ENCODE measurements at places on chromosomes 6 and 20.

DNA sequence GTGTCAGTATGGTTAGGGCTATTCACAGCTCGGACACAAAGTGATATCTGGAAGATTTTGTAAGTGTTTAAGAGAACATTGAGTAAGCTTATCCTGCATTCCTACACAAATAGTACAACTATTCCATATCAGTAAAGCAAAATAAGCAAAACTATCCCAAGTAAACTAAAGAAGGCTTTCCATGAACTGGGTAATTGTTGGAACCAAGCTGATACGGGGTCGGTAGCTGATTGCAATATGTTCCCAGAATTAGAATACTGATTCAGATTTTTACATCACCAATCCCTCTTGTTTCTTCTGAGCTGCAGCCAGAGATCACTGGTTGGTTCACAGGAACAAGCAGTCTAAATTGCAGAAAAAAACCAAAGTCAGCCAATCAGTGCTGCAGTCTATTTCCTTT lies 54.1 kb downstream of the CDS2 start:
- no peak for DNase-seq

DNA sequence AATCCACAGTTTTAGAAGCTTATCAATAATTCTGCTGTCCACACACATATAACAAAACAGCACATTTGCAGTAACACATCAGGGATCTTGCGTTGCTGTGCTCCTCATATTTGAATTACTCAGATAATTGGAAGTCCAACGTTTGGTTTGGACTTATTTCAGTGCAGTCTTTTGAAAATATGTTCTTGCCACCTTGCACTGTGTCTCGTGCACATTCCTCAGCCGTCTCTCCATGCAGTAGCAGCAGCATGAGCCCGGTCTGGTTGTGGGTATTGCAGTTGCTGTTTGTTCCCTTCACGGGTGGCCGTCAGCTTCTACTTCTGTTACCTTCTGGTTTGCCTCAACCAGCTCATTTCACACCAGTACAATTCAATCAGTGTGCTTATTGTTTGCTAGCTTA lies 215.5 kb downstream of the SLC24A3 start:
- DNase-seq, result no peak

- DNase-seq, result no peak
These were observed 1223.1 kb upstream of the GJE1 start for GRCh38 chr6:140909625-140910024.

- no peak for DNase-seq
These were observed 69.6 kb downstream of the JAG1 start for GRCh38 chr20:10603971-10604864.

DNA sequence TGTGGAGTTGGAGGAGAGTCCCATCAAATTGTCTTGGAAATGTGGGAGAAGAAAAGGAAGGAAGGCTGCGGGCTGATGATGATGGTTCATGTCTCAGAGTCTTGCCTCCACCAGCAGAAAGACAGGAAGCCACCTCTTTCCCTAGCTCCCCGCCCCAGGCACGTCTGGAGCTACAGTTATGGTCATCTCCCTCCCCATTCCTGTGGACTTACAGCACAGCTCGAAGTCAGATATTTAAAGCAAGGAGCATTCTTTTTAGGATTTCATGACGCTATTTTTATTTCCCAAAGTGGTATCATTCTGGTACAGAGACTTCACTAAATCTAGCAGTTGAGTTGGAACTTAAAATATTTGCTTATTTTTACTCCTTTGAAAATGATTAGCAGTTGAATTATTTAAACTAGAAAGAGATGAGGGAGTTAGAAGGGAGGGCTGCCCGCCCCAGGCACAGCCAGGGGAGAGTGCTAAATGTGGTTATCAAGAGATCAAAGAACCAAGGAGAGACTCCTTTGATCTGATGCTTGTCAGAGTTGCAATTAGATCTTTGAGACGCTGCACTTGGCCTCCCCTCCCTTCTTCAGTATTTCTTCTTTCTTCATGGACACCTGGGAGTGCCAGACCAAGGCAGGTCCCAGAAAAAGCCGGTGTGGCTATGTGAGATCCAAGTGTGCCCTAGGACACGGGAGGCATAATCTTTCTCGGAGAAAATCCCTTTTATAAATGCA lies 199.9 kb upstream of the SOX4 start:
- DNase-seq, result no peak

DNA sequence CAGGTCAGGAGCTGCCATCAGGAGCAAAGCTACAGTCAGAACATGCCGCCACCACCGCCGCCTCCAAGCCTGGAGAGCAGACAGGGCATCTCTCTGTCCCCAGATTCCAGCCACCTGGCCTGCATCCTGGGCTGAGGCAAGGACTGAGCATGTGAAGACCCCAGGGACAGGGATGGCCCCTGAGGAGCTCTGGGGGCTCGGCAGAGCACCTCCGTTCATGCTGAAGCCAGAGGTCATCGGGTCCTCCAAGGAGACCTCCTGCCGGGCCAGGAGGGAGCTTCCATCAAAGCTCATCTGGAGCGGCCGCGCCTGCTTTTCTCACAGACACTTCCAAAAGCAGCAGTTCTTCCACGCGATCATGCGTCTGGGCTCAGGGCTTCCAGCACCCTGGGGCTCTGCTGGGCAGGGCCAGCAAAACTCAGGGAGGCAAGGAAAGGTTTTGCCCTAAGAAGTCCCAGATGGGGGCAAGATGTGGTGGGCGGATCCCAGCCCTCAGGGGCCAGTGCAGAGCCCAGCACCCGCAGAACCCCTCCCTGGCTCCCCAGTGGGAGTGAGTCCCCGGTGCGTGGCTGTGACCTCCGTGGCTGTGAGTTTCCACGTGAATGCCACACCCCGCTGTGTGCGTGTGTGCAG lies 138.4 kb downstream of the TAF4 start:
- DNase-seq, result no peak

GRCh38 chr6:82437701-82438100 lies 74.1 kb downstream of the TPBG start:
- no peak for DNase-seq

DNA sequence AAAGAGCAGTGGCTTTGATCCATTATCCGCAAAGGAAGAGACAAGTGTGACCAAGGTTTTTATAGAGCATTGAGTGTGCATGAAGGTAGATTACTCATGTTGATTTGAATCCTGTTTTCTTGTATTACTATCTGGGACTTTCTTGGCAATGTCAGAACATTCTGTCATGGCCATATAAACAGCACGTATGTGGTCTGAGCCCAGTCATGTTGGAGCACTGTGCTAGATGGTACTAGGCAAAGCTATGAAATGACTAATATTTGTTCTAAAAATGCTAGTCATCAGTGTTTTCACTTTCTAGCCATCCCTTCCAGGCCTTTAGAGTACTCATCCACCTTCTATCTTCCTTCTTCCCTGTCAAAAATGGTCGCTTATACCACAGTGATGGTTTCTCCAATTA lies 278.6 kb upstream of the FLRT3 start:
- no peak for DNase-seq

DNA sequence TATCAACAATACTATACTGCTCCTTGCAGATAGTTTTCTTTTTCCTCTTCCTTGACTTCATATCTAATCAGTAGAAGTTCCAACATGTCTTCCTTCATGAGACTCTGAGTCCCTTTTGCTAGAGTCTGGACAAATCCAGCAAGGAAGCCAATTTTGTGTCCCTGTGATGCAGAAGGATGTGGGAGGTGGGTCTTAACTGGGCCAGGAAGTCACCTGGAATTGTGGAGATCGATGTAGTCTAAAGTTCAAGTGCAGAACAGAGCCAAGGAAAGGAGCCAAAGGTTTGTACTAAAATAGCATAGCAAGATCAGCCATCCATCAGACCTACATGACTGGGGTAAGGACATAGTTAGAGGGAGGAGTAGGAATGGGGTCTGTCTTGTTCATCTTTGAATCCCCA lies 37.6 kb downstream of the SPTLC3 start:
- DNase-seq, result no peak

DNA sequence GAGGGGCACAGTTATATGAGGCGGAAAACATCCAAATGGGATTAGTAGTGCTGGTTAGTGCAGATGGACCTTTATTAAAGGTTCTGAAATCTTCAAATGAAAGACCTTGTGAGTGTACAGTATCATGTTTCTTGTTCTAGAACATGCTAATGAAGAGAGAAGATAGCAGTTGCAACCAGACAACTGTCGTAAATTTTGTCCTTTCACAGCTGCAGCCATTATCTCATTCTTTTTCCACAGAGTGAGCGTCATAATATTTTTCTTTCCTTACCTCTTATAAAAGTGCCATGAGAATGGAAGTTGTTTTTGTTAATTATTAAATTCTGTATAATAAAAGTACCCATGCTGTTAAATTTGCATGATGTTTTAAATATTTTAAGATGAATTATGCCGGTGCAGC lies 4.4 kb upstream of the C6orf163 start:
- no peak for DNase-seq

DNA sequence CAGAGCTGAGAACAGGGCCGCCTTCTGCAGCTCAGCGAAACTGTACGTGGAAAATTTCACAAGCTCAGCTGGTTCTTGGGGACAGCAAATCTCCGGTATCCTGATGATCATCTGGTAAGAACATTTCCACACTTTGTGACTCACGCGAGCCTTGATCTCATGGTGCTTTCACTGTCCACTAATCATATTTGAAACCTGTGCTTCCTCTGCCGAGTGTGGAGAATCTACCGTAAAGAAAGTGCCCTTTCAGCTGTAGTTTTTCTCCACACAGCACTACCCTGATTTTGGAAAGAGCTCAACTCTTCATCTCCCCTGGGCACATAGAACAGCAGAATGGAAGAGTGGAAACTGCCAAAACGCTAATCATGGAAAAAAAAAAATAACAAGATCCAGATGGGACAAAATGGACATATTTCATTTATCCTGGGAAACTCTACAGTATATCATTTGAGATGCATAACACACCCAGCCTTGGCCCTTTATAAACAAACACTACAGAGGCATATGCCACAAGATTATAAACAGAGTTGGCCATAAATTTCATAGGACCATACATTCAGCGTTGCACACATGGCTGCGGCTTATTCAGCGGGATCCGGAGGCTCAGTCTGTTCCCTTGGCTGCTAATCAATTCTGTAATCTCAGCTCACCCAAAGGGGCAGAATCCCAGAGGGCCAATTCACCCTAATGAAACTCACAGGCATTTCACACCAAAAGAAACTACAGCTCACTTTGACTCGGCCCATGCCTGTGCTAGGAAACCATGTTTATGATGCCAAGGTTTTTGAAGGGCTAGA lies 434.5 kb downstream of the HDGFL1 start:
- DNase-seq, result no peak

Measured in endodermal cell (in vitro differentiated cells).